Stimulated activated CD4-positive, alpha-beta T cell treated with anti-CD3 and anti-CD28 coated beads, Interleukin-1b, Interleukin-23, amount 100 ng/mL, for 1 hour (primary cell): ENCODE measurements at places on chromosomes 4 and X.

GRCh38 chr4:73440653-73441052 is 4.6 kb downstream of the AFP start:
- DNase-seq = no peak

GRCh38 chrX:103586314-103586646 is 965 bp downstream of the TCEAL4 start:
- DNase-seq = no peak

GRCh38 chr4:71664366-71664765 is 119.5 kb downstream of the GC start:
- no peak for DNase-seq

DNA sequence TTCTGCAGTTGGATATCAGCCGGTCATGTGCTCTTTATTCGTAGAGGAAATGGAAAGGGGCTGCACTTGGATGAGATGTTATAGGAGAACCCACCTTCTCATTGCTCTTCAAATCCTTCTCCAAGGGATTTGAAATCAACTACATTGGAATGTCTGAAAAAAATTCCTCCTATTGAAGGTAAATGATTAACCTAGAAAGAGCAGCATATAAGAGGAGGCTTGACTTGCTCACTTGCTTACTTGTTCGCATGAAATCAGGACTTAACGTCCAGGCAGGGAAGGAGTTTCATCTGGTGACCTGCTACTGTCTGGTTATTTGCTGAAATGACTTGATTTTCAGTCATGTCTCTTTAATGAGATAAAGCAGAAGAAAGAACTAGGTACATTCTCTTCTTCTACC is 338.4 kb upstream of the NOCT start:
- DNase-seq = no peak

DNA sequence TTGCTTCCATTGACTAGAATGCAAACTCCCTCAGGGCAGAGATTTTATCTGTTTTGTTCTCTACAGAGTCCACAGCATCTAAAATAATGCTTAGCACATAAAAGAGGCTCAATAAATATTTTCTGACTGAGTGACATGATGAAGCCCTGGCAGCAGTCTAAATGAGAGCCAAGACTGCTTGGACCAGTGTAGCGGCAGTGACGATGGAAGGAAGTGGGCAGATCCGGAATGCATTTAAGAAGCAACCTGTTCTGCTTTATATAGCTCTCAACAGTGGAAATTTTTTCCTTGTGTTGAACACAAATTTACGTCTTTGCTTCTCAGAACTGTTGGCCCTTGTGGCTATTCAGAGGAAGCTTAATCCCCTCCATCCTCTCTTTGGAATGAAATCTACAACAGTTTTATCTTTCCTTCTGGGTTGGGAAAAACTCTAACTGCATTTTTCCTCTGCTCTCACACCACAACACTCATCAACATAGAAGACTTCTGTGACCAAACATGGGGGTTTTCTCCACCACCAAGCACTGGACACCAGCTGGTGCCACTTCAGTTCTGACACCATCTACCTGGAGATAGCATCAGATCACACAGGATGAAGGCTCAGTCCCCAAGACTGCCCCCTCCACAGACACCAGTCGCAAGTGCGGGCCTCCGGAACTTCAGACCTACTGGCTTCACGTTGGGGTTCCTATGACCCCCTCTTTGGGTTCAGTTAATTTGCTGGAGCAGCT is 7.0 kb upstream of the BEND4 start:
- no peak for DNase-seq

GRCh38 chr4:27278615-27279375 is 418.2 kb downstream of the STIM2 start:
- DNase-seq = no peak

GRCh38 chr4:61532336-61533000 is 332.3 kb downstream of the ADGRL3 start:
- no peak for DNase-seq

- DNase-seq = no peak
Measured at GRCh38 chrX:150873616-150874015, 24.9 kb downstream of the CD99L2 start.

- no peak for DNase-seq
Measured at GRCh38 chr4:169040559-169041261, 30.7 kb upstream of the CBR4 start.

DNA sequence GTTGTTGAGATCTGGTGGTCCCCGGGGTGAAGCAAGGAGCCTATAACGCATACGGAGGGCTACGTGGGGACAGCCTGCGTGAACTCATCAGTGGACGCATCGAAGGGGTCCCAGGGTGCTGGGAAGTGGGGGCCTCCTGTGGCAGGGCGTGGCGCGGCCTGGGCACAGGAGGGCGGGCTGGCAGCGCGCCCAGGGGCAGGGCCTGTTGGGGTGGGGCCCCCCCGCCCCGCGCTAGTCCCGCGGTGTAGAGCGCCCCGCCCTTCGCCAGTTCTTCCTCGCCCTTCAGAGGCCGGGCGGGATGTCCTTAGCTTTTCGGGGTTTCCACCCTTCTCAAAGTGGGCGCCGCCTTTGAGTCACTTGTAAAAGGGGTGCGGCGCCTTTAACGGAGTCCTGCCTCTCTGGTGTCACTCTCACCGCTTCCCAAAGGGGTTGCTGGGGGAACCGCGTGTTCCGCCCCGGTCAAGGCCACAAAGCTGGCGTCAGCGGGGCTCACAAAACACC is 632 bp downstream of the PLP2 start:
- no peak for DNase-seq

- no peak for DNase-seq
Measured at GRCh38 chrX:142831961-142832530, 193.7 kb upstream of the SPANXN4 start.

- DNase-seq = no peak
Measured at GRCh38 chrX:149908308-149908707, 21.1 kb upstream of the HSFX4 start.
